Activated CD8-positive, alpha-beta memory T cell treated with anti-CD3 and anti-CD28 coated beads, Interleukin-2, amount 10 ng/mL, durations not matched to agents 7 days and 5 days (primary cell): ENCODE measurements at places on chromosomes 12 and 14. TPM values are rescaled to one million over a fixed set of nuclear protein-coding genes. Genes with fewer than 3 reads are reported as not detected.
A peak's percentile ranks its signal among the peaks of the same experiment; 100 is the strongest.

The OR4E2 gene
- not detected for total RNA-seq

The KRT4 gene
- total RNA-seq = not detected

The SMCO2 gene
- 0.89 TPM for total RNA-seq

The LRTM2 gene
- not detected for total RNA-seq

The RIPK3 gene
- total RNA-seq = 29.4 TPM

The SLCO1C1 gene
- total RNA-seq = not detected

The IL26 gene
- total RNA-seq = not detected

The AQP5 gene
- total RNA-seq = not detected

The GYS2 gene
- total RNA-seq = not detected

The AVPR1A gene
- total RNA-seq = not detected

The KRT81 gene
- 0.30 TPM for total RNA-seq

- DNase-seq = no peak
Observed at GRCh38 chr12:2520722-2521246, 274.0 kb upstream of the FKBP4 start.

DNA sequence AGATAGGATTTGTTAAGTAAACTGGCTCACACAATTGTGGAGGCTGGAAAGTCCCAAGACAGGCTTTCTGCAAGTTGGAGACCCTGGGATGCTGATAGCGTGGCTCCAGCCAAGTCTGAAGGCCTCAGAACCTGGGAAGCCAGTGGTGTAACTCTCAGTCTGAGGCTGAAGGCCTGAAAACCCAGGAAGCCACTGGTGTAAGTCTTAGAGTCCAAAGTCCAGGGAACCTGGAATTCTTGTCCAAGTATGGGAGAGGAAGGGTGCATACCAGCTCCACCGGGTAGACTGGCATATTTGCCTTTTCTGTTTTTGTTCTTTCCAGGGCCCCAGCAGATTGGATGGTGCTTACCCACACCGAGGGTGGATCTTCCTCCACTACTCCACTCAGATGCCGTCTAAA lies 18.1 kb downstream of the GMFB start:
- no peak for DNase-seq

- DNase-seq = no peak
Observed at GRCh38 chr12:85949253-85949652, 75.2 kb downstream of the NTS start.

DNA sequence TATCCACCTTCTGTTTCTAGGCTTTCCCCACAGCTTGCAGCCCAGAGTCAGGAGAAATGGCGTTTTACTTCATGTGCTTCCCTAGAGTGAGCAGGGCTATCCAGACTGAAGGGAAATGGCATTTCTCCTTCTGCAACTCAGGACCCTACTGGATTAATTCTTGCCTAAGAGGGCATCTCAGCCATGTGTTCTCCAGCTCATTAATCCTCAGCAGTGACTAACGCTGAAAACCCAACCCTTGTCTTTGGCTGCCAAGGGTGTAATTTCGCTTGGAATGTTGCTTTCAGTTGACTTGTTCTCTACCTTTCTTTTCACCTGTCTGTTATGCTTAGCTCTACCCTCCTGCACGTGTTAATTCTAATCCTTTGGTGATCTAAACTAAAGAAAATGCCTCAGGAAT lies 21.0 kb upstream of the EMP1 start:
- no peak for DNase-seq

- DNase-seq = peak; percentile 48
Observed at GRCh38 chr14:100104523-100105300, 39.5 kb downstream of the EVL start.

DNA sequence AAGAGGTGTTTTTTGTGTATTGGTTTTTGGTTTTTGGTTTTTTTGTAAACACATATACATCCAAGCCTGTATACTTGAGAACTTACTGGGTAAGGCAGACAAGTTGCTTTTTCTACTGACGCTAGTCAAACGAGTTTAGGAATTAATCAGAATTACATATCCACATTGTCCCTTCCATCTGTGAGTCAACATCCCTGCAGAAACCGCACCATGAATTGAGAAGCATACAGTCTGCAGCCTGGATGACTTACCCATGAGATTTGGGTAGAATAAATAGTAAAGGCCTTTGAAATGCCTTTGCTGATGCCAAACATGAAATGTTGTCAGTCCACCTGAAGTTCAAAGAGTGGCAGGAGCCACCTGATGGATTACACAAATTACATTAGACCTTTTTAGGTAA lies 21.4 kb upstream of the C12orf42 start:
- no peak for DNase-seq

- DNase-seq = no peak
Observed at GRCh38 chr14:67650151-67650550, 24.3 kb downstream of the VTI1B start.

- no peak for DNase-seq
Observed at GRCh38 chr12:65615118-65615517, 209.2 kb upstream of the HMGA2 start.

DNA sequence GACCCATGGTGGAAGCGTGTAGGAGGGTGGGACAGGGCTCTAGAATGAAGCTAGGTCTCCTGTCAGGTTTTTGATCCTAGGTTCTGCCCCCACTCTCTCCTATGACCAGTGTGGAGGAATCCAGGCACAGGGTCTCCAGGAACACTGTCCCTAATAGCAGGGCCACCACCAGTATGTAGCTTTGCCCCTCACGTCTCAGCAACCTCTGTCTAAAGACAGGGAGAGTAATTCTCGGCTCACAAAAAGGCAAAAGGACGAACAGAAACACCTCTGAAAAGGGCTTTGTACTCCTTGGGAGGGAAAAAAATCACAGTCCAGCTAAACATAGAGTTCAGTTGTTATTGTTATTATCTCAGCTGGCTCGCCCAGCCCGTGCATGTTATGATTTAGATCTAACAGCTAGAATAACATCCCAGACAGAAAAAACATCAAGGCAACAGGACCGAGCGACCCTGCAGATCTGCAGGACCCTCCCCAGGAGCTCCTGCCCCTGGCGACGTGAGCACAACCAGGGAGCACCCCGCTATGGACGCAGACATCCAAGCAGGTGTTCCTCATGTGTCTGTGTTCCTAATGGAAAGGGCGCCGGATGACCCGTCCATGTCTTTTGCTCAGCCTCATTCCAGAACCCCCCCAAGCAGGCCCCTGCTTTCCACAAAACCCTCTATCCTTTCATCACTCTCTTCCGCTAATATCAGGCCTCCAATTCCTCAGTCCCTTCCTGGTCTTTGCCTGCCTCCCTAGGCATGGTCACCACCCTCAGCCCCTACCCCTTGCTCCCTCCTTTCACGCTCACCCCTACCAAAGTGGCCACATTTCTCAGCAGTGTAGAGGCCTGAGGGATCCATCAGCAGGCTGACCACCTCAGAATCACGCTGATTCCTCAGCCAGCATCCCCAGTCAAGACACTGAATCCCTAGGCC lies 14.2 kb upstream of the SLC6A12 start:
- DNase-seq = no peak

DNA sequence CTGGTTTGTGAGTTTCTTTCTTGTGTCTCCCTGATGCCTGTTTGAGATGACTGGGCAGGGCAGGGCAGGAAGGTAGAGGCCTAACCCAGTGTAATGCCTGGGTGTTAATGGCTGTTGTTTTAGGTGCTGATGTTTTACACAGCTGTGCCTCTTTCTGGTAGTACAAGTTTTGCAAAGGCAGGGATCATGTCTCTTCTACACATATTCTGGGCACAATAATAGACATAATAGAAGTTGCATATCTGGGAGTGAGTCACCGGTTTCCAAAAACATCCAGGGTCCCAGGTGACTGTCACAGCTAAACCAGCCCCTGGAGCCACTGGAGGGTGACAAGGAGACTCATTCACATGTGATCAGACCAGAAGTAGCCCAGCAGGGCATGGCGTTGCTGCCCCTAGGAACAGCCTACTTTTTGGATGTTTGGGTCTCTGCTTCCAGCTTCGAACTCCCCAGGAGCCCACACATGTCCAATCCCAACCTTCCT lies 18.1 kb downstream of the TPCN1 start:
- no peak for DNase-seq

DNA sequence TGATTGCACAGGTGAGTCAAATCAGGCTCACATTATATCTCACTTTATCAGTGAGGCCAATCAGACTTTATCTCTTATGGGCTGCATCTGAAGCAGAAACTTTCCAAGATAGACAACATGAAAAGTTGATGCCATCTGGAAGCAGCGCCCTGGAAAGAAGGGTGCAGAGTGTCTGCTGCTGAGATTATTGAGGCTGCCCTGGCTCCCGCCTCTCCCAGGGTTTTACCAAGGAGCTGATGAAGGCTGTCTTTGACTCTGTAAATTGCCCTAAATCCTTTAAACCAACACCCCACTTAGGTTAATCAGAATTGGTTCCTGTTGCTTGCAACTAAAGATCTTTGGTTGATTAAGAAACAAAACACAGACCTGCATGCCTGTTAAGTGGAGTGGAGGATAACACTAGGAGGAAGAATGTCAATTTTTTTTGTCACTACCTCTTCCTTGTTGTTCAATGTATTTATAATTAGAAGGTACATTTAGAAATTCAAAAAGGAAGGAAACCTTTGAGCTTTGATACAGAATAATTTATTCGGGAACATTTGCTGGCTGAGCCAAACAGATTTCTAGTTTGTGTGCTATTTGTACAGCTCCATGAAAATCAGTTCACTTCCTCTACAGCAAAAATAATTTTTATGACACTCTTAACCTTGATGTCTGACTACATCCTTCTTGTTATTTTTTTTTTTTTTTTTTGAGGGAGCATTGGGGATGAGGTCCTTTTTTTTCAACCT lies 104.1 kb downstream of the VEZT start:
- DNase-seq = no peak

DNA sequence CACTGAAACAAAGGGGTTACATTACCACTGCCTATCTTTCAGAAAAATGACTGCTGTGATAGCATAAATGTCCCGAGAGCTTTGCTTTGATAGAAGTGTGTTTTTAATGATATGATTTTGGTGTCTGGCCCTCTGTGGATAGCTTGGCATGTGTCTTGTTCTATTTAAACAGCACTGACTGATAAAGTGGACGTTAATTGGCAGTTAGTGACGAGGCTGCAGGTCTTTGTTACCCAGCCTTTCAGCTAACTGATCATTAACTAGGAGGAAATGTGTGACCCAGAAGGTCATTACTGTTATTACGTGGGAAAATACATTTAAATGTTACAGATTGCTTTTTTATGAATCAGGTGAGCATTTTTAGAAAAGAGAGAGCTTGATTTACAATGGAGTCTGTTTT lies 428.3 kb downstream of the DIO2 start:
- no peak for DNase-seq

- DNase-seq = no peak
Observed at GRCh38 chr12:19312637-19313036, 126.7 kb upstream of the AEBP2 start.

DNA sequence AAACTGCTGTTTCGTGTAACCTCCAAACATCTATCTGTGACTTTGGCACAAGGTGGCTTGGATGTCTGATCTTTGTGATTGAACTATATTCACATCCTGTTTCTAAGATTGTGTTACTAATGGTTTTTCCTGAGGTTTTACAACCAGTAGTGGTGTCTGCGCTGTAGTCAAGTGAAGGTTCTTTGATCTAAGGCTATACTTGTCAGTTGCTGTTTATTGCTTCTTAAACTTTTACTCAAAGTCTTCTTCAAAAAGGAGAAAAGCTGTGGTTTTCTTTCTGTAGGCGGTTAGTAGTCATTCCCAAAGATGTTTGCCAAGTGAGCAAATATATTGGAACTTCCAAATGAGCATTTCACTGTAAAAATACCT lies 12.3 kb upstream of the CALM1 start:
- DNase-seq = no peak

GRCh38 chr12:67356380-67356774 lies 87.2 kb downstream of the CAND1 start:
- DNase-seq = no peak

GRCh38 chr12:71218616-71219015 lies 60.8 kb upstream of the TSPAN8 start:
- DNase-seq = no peak

GRCh38 chr12:84605983-84606382 lies 306.6 kb downstream of the SLC6A15 start:
- DNase-seq = no peak

DNA sequence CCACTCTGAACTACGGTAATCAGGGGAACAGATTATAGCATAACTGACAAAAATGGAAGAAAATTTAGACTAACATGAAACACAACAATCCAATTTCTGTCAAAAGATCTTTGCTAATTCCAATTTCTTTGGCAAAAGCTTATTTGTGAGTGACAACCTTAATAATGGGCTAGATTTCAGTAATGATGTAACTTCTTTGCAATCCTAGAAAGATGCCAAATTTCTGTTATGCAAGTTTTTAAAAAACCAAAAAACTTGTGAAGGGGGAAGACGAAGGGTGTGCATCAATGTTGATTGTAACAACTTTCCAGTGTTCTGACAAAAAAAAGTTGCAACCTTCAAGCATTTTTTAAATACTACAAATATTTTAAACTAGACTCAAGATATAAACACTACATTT lies 59.9 kb downstream of the DICER1 start:
- DNase-seq = no peak

GRCh38 chr14:90641615-90642243 lies 174.5 kb downstream of the TTC7B start:
- no peak for DNase-seq

- no peak for DNase-seq
Observed at GRCh38 chr12:111438481-111438880, 32.8 kb downstream of the SH2B3 start.

DNA sequence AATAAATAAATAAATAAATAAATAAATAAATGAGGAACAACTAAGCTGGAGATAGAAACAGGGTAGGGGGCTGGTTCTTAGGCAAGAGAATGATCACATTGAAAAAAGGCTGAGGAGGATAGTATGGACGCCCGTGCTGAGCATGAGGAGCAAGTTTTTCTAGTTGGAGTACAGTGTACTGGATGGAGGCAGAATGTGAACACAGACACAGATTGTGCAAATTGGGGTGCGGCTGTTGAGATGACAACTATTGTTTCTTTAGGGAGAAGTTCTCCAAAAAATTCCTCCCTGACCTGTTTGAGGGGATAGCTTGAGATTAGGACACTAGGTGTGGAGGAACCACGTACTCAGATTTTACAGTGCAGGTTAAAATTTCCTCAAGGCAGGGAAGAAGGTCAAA lies 979 bp upstream of the BIN2 start:
- DNase-seq = no peak

DNA sequence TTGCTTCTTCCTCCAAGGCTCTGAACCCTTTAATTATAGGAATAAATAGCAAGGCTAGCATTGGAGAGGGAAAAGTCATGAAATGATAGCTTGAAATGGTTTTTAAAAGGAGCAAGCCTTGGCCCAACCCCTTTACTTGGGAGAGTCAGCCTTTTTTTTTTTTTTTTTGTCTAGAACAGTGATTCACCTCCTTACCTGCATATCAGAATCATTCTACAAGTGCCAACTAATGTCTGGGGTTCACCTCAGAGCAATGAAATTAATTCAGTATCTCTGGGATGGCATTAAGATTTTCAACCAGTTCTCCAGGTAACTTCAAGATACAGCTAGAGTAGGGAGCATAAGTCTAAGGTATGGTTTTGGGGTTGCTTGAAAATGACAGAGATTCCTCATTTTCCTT lies 41.3 kb upstream of the TMTC2 start:
- DNase-seq = no peak
